ENCODE measurements at places on chromosomes 13 and 19.

DNA sequence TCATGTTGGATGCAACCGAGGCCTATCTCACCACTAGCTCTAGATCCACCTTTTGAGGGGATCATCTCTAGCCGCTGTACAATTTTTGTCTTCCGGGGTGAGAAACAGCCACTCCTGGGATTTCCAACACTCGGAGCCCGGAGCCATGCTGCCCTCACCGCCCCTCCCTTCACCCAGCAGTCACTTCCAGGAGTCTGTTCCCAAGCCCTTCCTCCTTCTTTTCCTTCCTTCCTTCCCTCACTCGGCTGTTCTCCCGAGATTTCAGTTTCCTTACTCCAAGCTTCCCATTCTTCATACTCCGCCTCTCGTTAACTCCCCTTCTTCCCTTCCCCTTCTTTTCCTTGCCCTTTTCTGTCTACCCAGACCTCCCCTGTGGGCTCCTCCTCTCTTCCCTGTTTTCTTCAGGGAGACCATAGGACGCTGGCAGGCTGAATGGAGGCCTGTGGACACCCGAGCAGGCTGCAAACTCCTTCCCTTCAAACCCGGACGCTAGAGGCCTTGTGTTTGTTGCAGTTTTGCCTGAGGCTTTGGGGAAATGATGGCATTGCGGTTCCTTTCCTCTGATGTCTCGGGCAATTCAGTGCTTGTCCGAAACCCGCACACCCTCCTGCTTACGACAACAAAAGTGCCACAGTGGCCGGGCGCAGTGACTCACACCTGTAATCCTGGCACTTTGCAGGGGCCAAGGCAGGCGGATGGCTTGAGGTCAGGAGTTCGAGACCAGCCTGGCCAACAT, 96.0 kb downstream of the CAB39L start:
- no peak for DNase-seq

DNA sequence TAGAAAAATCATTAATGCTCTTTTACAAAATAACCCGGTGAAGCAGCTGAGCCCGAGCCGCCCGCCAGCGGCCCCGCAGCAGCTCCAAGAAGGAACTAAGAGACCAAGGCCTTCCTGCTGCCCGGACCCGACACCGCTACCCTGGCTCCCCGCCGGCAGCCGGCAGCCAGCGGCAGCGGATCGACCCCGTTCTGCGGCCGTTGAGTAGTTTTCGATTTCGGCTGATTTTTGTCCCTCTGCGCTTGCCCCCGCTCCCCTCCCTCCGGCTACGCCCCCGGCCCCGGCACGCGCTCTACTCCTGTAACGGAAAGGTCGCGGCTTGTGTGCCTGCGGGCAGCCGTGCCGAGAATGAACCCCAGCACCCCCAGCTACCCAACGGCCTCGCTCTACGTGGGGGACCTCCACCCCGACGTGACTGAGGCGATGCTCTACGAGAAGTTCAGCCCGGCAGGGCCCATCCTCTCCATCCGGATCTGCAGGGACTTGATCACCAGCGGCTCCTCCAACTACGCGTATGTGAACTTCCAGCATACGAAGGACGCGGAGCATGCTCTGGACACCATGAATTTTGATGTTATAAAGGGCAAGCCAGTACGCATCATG, at the start of gene PABPC3:
TSS of gene PABPC3 (plus strand) at position 286 of the 603 bp plus-strand sequence. CDS start at position 349, 63 bp downstream.
- DNase-seq = no peak

GRCh38 chr13:37505531-37505930, 93.0 kb downstream of the POSTN start:
- no peak for DNase-seq

- no peak for DNase-seq
These were observed 16.6 kb downstream of the MED4 start for GRCh38 chr13:48078251-48078656.

DNA sequence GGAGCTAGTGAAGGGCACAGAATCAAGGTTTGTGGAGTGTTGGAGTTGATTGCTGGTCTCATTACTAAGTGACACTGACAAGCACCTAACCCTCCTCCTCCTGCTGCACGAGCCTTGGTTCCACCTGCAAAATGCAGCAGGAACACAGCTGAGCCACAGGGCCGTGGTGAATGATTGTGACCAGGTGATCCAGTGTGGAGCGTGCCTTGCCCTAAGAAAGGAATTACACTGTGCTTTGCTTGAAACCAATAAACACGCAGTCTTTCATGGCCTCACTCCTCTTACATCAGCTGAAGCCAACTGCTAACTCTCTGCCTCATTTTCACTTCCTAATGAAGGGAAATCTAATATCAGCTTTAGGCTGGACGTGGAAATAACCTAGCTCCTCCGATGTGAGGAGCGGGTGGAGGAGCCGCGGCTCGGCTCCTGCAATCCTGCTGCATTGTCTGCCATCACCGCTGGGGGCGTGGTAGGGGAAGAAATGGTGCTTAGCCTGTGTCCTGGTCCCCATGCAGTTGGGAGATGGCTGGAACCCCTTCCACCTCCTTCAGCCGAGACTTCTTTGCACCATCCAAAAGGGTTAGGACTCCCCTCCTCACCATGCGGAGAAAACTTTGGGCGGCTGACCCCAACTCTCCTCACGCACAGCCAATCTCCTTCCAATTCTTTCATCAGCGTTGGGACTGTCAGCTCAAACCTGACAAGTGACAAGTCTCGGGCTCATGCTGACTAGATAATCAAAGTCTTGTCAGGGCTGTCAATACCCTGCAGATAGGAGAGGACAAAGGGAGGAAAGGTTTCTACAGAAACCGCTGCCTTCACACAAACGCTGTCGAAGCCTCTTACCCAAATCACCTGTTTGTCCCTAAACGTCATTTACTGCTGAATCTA, 427.9 kb downstream of the ZNF536 start:
- DNase-seq = no peak

DNA sequence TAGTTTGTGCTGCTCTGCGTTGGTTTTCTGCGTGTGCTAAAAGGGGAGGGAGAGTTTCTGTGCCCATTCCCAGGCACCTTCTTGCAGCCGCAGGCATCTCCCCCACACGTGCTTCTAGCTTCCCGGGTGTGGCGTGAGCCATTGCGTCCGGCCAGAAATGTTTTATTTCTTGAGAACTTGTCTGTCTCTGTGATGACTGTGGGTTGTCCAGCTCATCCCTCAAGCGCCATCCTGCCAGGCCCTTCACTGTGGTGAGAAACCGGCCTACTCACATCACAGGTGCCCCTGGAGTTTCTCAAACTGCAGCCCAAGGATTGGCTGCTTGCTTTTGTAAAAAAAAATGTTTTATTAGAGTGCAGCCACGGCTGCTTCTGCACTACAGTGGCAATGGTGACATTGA, 24.2 kb downstream of the EPN1 start:
- no peak for DNase-seq

DNA sequence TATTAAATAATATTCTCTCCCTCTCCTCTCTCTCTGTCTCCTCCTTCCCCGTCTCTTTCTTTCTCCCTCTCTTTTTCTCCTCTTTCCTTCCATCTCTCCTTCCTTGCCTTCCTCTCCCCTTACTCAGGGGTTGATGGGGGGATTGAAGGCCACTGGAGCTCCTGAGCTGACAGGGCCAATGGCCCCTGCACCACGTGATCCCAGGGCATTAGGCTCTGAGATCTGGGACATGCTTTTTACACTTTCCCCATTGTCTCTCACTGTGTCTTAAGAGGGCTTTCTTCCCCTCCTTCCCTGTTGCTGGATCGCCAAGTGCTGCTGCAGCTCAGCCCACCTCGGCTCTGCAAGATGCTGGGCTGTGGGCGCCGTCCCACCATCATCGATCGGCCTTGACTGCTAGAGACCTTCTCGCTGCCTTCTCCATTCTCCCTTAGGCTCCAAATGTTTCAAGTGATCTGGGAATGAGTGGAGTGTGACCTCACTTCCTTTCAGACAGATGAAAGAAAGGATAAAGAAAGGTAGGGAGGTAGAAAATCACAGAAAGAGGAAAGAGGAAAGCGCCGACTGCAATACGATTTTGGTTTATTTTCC, 42.2 kb downstream of the COL4A1 start:
- DNase-seq = no peak

GRCh38 chr19:43563816-43564457, 11.4 kb downstream of the XRCC1 start:
- no peak for DNase-seq

DNA sequence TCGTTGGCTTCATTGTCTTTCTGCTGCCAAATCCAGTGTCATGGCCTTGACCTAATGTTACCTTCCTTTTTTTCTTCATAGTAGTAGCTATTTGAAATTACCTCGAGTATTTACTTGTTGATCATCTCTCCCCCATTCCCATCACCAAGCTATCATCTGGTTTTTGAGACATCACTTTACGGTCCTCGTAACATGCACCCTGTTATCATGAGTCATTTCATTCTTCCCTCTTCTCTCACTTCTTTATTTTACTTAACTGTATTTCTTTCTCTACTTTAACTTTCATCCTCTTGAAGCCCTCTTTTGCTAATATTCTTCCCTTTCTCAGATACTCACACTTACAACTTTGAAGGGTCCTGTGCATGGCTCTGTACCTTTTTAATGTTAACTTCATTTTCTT, 31.8 kb downstream of the TPP2 start:
- DNase-seq = no peak

- DNase-seq = no peak
These were observed 172.8 kb downstream of the DNAJC15 start for GRCh38 chr13:43196086-43196621.

DNA sequence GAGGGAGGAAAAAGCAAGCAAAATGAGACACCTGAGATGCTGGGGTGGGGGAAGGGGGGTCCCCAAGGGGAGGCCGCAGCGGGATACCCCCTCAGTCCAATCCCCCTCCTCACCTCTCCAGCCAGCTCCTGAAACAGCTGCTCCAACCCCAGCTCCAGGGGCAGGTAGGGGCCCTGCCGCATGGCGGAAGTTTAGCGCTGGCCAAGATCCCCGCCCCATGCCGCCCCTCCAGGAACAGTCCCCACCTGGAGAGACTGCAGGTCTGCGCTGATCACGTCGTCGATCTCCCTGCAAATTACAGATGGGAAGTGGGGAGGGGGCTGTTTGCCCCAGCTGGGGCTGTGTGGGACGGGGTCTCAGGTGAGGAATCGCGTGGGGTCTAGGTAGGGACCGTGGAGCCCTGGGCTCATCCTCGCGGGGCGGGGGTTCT, 9.0 kb downstream of the CAPN12 start:
- DNase-seq = no peak

DNA sequence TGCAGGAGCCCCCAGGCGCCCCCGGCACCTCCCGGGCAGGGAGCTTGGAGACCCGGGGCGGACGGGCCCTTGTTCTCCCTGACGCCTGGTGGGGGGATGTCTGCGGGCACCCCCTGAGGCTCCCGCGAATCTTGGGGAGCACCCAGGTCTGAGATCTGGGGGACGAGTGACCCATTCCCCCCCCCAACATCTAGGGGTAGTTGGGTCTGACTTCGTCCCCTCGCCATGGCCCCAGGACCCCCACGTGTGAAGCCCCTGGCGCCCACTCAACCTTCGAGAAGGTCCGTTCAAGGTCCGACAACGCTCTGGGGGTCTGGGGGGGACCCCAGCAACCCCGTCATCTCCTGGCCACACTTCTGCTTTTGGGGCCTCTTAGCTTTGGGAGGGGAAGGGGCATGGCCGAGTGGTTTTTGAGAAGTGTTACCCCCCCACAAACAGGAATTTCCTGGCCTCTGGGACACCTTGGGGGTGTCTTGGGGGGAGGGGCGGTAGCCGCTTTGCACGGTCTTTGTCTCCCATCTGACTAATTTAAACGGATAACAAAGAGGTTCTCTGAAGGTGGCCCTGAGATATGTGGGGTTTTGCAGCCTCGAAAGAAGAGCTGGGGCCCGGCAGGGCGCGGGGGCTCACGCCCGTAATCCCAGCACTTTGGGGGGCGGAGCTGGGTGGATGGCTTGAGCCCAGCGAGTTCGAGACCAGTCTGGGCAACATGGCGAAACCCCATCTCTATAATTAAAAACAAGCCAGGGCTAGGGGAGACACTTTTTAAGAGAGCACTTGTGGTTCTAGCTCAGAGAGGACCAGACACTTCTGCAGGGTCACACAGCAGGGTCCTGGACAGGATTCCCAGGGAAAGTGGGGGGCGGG, 608 bp downstream of the CNN2 start:
- no peak for DNase-seq

- no peak for DNase-seq
These were observed 12.3 kb upstream of the ZNF180 start for GRCh38 chr19:44512326-44513298.

GRCh38 chr19:38657633-38658222, 10.3 kb downstream of the ACTN4 start:
- DNase-seq = no peak

DNA sequence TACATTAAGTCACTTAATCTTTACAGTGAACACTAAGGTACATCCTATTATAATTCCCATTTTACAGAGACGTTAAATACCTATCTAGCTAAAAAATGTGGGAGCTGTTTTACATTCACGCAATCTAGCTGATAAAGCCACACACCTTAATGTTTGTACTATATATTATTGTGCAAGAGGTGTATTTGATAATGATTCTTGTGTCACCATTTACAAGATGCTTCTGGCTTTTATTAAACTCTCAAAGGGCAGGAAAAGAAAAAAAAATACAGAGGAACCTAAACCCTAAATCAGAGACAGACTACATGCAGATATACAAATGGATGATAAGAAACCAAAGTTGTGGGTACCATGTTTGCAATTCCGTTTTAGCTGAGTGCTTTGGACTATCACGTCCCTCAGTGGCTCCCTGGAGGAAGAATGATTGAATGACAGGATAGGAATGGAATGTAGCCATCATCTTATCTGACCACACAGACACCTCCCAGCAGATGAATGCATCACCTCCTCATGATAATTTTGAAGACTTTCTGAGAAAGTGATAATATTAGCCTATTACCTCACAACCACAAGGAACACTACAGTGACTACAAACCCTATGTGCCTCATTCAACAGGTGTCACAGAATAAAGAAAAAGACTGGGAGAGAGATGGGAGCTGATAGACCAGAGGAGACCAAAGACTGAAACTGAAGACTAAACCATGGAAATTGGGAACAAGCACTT, 230.5 kb upstream of the SERP2 start:
- DNase-seq = no peak

GRCh38 chr19:11422163-11423065, 3.3 kb upstream of the RGL3 start:
- no peak for DNase-seq

DNA sequence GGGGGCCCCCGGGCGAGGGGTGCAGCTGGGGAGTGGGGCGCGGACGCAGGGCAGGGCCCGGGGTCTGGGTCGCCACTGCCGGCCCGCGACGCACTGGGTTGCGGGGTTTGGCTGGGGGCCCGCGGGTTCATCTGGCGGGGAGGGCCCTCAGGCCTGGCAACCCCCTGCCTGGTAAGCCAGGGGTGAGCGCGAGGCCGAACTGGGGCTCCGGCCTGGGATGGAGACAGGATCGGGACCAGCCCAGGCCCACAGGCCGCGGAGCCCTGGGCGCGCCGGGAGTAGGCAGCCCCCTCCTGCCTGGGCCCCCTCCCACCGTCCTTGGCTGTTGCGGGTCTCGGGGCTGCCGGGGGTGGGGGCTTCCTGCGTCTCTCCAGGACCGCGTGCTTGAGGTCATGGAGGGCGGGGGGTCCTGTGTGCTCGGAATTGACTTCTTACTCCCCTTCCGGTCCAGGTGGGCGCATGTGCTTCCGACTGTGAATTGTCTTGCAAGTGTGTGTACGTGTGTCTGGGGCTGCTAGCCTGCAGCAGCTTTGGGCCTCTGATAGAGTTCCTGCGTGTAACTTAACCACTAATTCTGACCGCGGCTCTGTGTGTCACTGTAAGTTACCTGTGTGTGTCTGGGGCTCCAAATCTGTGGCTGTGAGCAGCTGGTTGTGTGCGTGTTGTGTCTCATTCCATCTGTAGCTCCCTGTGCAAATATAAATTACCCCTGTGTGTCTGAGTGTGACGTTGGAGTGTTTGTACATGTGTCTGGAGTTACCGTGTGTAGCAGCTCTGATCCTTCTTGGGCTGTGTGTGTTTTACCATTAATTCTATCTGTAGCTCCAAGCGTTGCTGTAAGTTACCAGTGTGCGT, 751 bp downstream of the GRAMD1A start:
- no peak for DNase-seq
